ENCODE measurements at places on chromosomes 4 and X.

DNA sequence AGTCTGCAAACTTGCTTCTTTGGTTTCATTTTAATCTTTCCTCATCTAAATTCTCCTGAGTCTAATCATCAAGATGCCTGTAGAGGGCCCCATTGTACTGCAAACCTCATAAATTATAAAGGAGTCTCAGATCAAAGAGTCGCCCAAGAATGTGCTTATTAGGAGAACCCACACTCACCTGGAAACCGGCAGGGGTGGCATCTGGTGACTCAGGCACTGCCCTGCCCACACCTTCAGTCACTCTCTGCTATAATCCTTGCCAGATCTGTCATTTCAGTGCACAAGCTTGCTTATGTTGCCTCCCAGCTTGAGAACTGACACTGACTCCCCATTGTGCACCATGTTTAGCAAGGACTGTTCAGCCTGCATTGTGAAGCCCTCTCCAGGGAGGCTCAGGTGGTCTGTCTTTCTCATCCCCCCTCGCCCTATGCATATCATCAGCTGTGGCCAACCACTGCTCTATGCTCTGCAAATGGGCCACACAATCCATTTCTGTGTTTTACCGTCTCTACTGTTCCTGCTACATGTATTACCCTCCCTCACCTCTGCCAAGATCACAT is 12.4 kb downstream of the EPGN start:
- peak; percentile 54 for DNase-seq

- no peak for DNase-seq
These were observed 87.4 kb downstream of the CCDC160 start for GRCh38 chrX:134324359-134324758.

GRCh38 chr4:54318904-54319303 is 89.8 kb downstream of the PDGFRA start:
- DNase-seq, result peak; percentile 50

GRCh38 chr4:68360231-68360968 is 10.5 kb upstream of the YTHDC1 start:
- DNase-seq, result no peak

DNA sequence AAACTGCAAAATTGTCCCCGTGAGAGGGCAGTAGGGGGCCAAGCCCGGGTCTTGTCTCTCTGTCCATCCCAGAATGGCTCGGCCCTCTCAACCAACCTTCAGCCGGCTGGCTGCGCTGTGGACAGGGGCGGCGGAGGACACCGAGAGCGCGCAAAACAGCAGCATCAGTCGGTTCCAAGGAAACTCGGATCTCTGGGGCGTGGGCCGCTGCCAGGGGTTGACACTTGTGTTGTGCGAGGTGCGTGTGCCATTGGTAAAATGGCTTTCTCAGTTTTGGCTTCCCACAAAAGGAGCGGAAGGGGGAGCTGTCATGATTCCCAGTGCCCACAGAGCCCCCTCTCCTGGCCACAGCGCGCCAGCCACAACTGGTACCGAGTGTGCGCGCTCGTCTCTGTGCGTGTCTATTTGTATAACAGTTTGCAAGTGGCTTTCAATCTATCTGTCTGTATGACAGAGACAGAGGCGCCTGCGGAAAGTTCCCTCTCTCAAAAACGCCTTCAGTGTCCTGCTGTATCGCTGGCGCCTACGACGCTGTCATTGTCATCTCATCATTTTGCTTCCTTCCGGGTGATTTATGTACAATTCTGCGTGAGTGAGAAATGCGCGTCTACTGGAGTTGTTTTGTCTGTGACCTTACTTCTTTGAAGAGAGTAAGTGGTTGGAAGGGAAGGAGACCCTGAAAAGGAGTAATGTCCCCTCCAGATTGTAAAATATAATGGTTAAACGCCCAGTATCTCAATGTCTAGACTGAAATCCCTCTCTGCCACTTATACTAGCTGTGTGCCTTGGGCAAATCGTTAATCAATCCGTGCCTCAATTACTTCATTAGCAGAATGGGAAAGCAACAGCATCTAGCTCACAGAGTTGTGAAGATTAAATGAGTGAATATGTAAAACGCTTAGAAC is 1.8 kb downstream of the DKK2 start:
- peak; percentile 41 for DNase-seq

GRCh38 chr4:74624351-74625151 is 169.8 kb downstream of the BTC start:
- DNase-seq, result no peak

DNA sequence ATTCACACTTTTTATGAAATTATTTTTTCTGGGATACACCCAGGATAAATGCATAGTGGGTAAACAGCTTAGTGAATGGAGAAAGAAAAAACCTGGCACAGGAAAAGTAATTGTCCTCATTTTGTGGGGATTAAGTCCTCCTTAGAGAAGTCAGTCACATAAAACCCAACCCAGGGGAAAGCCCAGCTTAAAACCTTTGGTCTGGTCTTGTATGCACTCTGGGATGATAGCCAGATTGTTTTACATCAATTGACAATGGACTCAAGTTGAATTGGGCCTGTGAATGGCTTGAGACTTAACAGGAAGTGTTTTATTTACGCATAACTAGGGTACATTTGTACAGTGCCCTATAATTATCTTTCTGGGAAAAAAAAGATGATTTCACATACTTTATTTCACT is 561.3 kb upstream of the GRIA3 start:
- no peak for DNase-seq

GRCh38 chr4:69323284-69323683 is 43.0 kb downstream of the UGT2B28 start:
- no peak for DNase-seq

DNA sequence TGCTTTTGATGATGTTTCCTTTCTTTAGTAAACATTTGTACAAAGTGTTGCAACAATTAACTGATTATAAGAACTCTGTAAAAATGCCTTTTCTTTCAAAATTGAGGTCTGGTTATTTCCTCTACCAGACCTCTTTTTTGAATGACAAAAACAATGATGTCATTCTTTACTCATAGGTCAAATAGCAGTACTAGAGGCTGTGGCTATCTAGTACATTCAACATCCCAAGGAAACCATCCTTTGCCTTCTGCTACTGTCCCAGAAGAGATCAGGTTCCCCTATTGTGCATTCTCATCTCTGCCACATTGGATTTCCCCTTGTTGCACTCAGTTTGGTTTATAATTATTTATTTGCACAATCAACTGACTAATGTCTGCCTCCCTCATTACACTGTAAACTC is 19.1 kb upstream of the MAD2L1 start:
- DNase-seq, result no peak

DNA sequence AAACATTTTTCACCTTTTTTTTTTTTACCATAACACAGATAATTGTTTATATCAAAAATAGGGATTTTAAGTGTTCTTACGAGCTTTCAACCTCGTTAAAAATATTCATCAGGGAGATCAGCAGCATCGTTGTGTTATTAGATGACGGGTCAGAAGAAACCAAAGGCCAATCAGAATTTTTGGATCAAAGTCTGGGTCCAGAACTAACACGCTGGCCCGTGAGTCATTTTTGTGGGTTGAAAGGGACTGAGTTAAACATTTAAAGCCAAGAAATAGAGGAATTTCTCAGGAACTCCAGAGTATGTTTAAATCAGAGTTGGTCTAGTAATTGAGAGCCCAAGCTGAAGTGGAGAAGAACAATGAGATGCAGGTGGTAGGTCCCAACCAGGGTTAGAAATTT is 170.8 kb downstream of the TLL1 start:
- no peak for DNase-seq

GRCh38 chr4:107392951-107393350 is 327.1 kb downstream of the PAPSS1 start:
- DNase-seq, result no peak

DNA sequence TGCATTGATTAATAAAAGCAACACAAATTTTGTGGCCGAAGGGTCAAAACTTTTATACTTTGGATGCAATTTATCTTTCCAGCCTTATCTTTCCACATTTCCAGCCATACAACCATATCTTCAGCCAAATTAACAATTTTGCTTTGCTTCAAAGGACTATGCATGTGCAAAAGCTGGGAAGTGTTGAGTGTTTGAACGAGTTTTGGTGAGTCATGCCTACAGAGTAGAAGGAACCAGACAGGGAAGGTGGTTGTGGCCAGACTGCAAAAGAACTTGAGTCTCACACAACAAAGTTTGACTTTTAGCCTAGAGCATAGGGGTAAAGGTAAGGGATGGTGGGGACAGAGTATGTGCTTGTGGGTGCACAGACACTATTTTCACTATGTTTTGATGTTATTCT is 53.0 kb upstream of the GABRA2 start:
- no peak for DNase-seq

DNA sequence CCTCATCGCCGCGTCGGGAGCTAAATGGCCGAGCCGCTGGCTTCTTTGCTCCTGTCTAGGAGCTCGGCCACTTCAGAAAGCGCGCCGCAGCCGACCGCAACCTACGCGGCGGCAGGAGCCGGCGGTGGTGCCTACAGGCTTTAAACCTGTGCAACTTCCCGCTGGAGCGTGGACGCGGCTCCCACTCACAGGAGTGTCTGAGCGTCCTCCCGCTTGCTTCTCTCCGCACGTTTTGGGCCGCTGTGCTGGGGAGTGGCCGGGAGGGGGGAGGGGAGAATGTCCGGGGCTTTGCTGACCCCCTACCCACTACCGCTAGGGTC is 1.0 kb downstream of the NHSL2 start:
- no peak for DNase-seq

GRCh38 chr4:153814789-153815188 is 25.9 kb upstream of the SFRP2 start:
- DNase-seq, result no peak

DNA sequence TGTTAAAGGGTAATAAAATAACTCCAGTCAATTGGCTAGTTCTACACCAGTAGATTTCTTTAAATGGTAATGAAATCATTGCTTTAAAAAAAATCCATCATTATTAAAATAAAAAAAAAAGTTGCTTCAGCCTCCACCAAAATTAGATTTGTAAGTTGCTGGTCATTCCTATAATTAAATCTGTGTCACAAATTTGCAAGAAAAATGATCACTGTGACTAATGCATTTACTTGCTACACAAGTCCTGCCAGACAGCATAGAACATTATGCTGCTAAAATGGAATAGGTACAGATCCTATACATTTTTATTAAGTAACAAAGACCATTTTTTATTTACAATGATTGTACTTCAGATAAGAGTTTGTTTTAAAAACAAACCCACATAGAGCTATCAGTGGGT is 85.8 kb downstream of the SLC10A7 start:
- no peak for DNase-seq

DNA sequence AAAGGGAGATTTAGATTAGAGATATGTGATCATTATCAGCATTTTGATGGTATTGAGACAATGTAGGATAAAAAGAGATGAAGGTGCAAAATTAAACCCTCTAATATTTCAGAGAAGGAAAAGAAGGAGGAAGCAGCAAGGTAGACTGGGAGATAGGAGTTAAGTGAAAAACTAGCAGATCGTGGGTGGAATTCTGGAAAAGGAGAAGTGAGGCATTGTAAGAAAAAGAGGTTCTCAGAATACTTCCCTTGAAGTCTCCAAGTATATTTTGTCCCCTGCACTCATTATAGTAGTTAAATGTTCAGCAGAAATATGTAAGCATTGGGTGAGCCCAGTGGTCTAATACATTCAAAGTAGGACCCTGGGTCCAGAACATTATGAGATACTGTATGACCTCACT is 30.3 kb downstream of the COPS4 start:
- no peak for DNase-seq

DNA sequence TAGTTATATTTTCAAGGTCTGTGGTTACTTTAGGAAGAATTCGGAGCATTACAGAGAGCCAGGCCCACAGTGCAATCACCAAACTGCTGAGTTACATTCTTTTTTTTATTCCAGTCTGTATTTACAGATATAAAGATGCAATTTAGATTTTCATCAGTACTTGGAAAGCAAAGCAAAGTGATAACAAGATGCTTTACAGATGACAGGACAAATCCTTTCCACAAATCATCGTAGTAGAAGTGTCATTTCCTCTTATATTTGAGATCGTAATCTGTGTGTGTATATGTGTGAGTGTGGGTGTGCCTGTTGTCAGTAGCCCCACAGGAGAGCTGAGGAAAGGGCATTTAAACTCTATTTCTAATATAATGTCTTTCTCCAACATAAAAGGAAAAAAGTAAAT is 1893.7 kb downstream of the STIM2 start:
- DNase-seq, result no peak

DNA sequence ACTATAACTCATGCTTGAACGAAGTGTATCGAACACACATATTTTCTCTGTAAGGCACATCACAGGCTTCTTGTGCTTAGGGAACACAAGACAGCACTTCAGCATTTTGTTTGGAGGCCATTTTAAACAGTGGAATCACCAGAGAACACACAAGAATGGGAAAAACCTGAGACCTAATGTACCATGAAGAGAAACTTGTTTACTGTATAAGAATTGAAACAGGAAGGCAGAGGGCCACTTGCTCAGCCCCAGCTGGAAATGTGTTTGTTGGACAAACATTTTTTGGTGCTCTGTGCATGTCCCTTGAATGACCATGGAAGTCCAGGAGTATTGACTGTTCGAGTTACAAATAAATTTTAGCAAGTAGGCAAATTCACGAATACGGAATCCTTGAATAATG is 47.5 kb downstream of the RAPGEF2 start:
- no peak for DNase-seq

DNA sequence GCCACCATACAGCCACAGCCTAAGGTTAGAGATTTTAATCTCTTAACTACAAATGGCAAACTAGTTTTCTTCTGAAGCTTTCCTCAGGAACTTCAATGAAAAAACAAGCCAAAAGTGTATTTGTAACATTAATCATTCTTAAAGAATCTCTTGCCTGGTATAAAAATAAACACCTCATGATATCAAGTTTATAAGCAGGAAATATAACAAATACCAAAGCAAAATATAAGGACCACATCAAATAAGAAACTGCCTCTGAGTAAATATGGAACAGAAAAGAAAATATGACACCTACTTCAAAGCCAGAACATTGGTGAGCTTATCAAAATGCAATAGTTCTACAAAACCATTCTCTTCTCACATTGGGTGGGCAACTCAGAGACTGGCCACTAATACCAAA is 89.9 kb downstream of the GPC4 start:
- no peak for DNase-seq

DNA sequence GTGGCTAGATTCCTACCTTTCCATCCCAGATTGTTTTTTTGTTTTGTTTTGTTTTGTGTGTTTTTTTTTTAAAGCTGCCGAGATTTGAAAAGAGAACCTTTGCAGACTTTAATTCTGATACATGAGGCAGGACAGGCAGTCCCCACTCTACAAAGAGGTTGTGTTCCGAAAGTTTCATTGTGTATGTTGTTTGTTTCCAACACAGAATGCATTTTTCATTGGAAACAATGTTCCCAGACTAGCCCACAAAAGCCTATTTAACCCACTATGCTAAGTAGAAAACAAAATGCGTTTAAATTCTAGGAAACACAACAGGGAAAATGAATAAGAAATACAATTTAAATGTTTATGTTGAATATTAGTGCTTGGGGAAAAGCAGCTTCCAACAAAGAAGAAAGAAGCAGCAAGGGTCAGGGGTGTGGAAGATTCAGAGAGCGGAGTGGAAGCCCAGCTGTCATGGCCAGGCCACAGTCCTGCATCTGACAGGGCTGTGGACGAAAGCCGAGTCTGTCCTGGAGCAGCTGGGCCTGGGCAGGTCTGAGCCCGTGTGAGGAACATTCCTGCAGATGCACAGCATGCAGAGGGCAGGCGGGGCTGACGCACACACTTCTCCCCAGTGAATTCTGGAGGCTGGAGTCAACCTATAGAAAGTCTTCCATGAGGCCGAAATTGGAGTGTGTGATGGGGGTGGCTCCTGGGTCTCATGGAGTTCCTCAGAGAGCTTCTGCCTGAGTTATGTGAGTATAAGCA is 12.4 kb upstream of the SETD7 start:
- no peak for DNase-seq
